ENCODE measurements at places on chromosomes 12 and 14. TPM values are rescaled to one million over a fixed set of nuclear protein-coding genes. Genes with fewer than 3 reads are reported as not detected.

LMNTD1 gene
- total RNA-seq: 1.2 TPM

WIF1 gene
- total RNA-seq: 0.41 TPM

WDHD1 gene
- total RNA-seq: 9.0 TPM

OAS2 gene
- total RNA-seq: 0.82 TPM

GALNT8 gene
- total RNA-seq: 57.5 TPM

SOAT2 gene
- under 0.01 TPM for total RNA-seq

B4GALNT3 gene
- 2.4 TPM for total RNA-seq

KRT1 gene
- total RNA-seq: 0.82 TPM

KCTD10 gene
- 42.8 TPM for total RNA-seq

SELPLG gene
- total RNA-seq: 1.2 TPM

KRT77 gene
- total RNA-seq: not detected

RPGRIP1 gene
- not detected for total RNA-seq

BDKRB2 gene
- total RNA-seq: 0.41 TPM

STYK1 gene
- 2.9 TPM for total RNA-seq

FNTB gene
- 5.3 TPM for total RNA-seq

PYGL gene
- total RNA-seq: 4.5 TPM

KRT3 gene
- not detected for total RNA-seq

PCNX4 gene
- 98.6 TPM for total RNA-seq

KIF26A gene
- total RNA-seq: 13.0 TPM

RDH12 gene
- 0.82 TPM for total RNA-seq

NTS gene
- 6.5 TPM for total RNA-seq

ART4 gene
- total RNA-seq: not detected

CEBPE gene
- total RNA-seq: not detected

Measured in frontal cortex (tissue), 4 donors.